Islet precursor cell (in vitro differentiated cells): ENCODE measurements at places on chromosomes 2 and 18.
A peak's percentile ranks its signal among the peaks of the same experiment; 100 is the strongest.

DNA sequence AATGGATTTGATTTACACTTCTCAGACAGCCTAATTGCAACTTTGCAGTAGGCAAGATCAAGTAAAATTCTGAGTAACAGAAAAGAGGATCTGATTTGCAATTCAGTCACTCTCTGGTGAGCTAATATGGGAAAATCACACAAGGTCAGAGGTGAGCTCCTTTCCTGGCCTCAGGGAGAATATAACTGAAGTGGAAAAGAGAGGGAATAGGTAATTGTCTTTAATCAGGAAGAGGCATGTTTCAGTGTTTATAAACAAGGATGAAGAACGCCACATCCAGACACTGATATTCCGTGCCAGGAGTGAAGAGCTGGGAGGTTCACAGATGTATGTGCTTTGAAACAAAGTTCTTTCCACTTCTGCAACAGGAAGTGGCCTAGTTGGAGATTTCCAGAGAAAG lies 127.1 kb downstream of the ETAA1 start:
- DNase-seq: no peak

- no peak for DNase-seq
These were observed 75.6 kb downstream of the AAK1 start for GRCh38 chr2:69567909-69568300.

GRCh38 chr2:159558479-159558878 lies 57.9 kb downstream of the BAZ2B start:
- DNase-seq: no peak

DNA sequence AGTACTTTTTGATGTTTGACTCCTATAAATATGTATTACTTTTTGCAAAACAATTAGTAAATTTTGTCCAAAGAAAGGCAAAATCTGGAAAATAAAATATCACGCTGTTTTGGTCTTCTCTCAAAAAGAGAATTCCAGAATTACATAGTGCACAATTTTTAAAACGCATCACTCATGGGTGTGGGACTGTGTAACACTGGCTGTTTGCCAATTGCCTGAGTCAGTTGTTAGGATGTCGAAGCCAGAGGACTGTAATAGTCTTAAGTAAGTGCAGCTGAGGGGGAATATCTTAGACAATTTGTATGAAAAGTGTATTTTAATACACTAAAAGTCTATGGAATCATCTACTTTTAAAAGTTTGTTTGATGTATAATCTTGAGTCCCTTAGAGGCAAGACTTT lies 24.1 kb upstream of the EPHA4 start:
- DNase-seq: no peak

DNA sequence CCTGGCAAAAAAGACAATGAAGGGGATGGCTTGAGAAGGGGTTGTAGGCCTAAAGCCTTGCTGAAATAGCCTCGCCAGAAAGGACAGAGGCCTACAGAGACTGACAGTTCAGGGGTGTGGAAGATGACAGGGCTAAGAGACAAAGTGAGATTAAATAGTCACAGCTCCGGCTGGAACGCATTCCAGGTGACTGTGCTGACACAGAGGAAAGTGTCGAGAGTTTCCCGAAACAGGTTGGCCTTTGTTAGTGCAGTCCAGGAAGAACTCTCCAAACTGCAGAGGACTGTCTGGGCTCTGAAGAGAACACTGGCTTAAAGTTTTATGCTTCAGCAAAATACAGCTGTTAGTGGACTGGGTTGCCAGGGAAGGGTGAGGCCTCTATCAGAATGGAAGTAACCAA lies 52.8 kb downstream of the METTL4 start:
- peak; percentile 65 for DNase-seq

DNA sequence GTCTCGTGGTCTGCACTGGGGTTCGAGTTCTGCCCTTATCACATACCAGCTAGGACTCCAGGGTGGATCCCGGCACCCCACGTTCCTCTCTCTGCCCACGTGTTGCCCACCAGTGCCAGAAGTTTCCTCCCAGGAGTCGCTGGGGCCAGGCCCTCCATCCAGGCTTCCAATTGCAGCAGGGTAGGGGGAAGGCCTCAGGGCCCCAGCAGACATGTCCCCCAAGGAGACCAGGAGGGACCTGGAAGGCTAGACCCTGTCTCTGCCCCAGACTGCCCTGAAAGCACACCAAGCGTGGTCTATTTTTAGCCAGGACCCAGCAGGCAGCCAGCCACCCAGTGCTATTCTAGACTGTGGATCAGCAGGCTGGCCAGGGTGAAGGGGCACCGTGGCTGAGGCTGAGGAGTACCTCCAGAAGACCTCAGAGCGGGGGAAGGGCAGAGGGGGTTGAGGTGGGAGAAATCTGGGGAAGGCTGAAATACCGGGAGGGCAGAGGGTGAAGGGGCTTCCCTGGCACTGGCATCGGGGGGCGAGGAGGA lies 18.8 kb upstream of the TNS1 start:
- peak; percentile 36 for DNase-seq

DNA sequence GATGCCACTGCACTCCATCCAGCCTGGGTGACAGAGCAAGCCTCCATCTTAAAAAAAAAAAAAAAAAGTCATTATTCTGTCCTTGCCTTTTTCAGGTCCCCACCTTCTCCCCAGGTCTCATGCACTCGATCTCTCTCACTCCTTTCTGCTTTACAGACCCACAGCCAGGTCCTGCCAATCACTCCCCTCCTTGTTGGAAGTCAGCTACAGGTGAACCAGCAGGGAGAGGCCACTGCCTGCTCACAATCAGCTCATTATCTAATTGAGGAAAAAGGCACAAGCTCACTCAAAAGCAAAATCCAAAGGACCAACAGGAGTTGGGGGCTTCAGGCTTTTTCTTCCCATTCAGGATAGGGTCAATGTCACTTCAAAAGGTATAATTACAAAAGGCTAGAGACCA lies 2.0 kb downstream of the WDFY1 start:
- no peak for DNase-seq

DNA sequence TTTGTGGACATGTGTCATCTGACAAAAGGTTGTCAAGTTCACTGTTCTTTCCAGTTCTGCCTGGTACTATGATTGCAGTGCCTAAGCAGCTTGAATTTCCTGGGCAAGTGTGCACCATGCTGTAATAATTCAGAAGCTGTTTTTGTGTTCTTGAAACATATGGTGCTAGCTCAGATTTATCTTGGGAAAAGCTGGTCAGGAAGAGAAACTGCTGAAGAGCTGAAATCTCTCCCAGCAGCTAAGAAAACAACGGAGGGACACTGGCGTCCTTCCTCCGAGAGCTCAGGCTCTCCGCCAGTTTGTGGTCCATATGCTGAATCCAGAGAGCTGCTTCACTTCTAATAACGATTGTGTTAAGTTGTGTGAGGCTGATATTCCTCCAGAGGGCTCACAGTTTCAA lies 642.0 kb downstream of the DPP10 start:
- DNase-seq: no peak

GRCh38 chr2:18096836-18097405 lies 218.5 kb downstream of the KCNS3 start:
- no peak for DNase-seq

DNA sequence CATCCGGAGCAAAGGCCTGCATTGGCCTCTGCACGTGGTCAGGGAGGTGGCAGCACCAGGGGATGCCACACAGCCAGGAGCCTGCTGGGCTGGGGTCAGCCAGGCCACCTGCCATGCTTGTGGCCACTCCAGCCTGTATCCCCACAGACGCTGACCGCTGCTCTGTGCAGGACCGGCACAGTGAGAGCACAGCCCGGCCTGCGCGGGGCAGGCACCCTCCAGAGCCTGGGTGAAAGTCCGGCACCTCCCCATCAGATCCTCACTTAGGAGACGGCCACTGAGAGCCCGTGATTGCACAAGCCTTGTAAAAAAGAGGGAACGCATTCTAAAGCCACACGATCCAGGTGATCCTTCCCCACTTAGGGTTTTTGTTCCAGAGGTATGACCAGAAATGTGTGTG lies 42.2 kb downstream of the TWIST2 start:
- no peak for DNase-seq

DNA sequence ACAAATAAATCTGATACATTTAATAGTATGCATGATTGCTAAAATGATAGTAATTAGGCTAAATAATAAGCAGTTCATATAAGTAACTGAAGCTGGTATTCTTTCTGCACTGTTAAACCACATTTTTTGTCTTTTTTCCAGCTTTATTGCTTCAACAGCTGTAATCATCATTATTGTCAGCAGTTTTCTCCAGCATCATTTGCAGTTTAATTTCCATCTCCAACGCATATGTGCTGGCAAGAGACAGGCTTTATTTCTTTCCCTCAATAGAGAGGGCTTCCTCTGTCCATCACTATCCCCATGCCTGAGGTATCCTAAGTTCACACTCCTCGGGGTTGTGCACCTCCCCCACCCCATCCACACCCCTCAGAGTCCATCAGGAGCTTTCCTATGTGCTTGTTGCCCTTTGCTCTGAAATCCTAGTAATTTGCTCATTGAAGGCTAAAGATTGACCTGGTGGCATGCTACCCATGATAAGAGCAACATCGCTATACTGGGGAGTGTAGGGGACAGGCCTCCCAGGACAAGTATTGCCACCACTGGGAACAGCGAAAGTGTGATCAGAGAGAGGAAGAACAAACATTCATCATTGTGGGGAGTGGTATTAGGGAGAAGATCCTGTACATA lies 37.1 kb downstream of the B4GALT6 start:
- no peak for DNase-seq

- DNase-seq: no peak
These were observed 121.2 kb upstream of the GATA6 start for GRCh38 chr18:22048221-22048620.

GRCh38 chr2:70553584-70554337 lies at the start of gene TGFA:
Gene TGFA (minus strand): TSS chr2:70553826. CDS start chr2:70553767, 59 bp downstream.
- peak; percentile 91 for DNase-seq

DNA sequence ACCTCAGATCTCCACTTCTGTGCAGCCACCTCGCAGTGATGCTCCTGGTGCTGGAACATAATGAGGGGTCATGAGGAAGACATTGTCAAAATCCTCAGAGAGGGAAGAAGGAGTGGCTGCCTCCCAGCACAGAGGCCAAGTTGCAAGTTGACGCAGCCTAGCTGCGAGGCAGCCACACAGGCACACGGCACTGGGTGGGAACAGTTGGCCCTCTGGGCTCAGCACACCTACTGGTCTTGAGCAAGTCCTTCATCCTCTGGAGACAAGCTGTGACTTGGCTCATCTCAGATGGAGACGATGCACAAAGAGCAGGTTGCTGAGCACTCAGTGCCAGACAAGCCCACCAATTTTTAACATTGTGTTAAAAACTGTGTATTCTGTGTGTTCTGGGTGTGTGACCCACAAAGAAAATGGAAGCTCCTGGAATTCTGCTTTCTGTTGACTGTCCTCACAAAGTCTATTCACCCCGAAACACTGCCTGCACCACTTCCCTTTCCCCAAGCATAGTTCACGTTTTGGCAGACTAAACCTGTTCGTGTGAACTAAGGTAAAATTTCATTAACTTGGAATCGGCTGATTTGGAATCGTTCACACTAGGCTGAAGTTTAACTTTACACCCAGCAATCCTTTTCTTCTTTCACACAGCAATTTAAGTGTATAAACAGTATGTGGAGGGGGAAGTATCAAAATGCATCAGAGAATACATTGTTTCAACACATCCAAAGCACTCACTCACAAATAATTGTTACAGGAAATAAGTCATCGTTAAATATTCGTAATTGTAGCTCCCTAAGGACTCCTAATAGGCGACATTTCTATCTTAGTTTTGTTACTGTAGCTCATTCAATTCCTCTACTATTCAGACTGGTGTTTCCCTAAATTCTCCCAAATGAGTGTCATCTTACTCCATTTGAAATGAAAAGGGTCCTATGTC lies 266.6 kb upstream of the ID2 start:
- peak; percentile 39 for DNase-seq

- DNase-seq: peak; percentile 78
These were observed at the start of gene ATP6V1C2 for GRCh38 chr2:10721396-10722251. Gene ATP6V1C2 (plus strand): TSS chr2:10721630. CDS start chr2:10722850, 1,220 bp downstream.

- DNase-seq: no peak
These were observed 190.3 kb upstream of the SLC8A1 start for GRCh38 chr2:40642237-40642636.

DNA sequence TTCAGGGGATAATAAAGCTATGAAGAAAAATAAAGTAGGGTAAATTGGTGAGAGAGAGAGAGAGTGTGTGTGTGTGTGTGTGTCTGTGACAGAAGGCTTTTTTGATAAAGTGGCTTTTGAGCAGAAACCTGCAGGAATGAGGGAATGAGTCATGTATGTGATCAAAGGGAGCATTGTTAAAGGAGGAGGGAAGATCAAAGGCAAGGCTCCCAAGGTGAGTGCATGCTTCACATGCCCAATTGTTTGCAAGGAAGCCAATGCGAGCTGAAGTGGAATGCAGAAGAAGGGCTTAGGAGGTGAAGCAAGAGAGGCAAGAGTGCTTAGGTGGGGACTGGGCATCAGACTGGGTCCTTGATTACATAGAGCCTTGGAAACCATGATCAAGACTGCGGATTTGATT lies 96.8 kb downstream of the DNAH6 start:
- peak; percentile 91 for DNase-seq
